ENCODE measurements at places on chromosomes 6 and 20.
A peak's percentile ranks its signal among the peaks of the same experiment; 100 is the strongest.

GRCh38 chr20:39903806-39904465 lies 785.1 kb downstream of the MAFB start:
- DNase-seq = no peak

DNA sequence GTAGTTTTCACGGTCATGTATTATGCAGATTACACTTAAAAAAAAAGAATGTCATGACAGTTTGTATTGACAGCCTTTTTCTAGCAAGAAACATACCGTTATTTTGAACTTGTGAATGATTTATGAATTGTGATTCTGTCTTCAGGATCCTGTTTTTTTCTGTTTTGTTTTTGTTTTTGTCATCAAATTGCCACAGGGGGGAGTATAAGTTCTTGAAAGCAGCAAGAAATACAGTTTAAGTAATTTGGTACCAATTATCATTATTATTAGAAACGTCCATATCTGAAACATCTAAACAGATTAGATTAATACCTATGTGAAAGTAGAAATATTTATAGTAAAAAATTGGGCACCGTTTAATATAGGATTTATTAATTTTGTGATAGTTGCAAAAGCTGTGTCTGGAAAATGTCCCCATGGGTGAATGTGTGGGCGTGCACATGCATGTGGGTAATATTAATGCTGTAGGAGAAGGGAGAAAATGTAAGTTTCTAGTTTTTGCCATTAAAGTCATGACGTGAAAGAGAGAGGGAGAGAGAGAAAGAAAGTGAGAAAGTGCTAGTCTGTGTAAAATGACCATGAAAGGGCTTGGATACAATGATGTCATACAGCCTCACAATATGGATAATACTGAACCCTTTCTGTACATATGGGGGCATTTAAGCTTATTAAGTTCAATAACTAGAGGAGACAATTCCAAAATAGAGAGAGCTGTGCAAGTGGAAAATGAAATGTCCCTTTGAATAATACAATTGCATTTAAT lies 9.4 kb upstream of the CCN2 start:
- DNase-seq = no peak

- no peak for DNase-seq
Observed at GRCh38 chr20:34389206-34389953, 26.3 kb downstream of the ITCH start.

- DNase-seq = peak; percentile 95
Observed at GRCh38 chr6:88725111-88725975, 238.1 kb downstream of the RNGTT start.

DNA sequence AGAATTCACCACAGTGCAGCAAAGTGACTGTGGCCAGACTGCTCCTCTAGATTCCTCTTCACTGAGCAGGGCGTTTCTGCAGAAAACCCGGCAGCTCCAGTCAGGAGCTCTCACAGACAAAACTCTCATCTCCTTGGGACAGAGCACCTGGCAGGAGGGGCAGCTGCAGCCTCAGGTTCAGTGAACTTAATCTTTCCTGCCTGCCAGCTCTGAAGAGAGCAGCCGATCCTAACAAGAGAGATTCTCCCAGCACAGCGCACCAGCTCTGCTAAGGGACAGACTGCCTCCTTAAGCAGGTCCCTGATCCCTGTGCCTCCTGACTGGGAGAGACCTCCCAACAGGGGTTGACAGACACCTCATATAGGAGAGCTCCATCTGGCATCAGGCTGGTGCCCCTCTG lies 1065.5 kb downstream of the GRIK2 start:
- no peak for DNase-seq

GRCh38 chr6:97207383-97207782 lies 75.6 kb downstream of the MMS22L start:
- no peak for DNase-seq

DNA sequence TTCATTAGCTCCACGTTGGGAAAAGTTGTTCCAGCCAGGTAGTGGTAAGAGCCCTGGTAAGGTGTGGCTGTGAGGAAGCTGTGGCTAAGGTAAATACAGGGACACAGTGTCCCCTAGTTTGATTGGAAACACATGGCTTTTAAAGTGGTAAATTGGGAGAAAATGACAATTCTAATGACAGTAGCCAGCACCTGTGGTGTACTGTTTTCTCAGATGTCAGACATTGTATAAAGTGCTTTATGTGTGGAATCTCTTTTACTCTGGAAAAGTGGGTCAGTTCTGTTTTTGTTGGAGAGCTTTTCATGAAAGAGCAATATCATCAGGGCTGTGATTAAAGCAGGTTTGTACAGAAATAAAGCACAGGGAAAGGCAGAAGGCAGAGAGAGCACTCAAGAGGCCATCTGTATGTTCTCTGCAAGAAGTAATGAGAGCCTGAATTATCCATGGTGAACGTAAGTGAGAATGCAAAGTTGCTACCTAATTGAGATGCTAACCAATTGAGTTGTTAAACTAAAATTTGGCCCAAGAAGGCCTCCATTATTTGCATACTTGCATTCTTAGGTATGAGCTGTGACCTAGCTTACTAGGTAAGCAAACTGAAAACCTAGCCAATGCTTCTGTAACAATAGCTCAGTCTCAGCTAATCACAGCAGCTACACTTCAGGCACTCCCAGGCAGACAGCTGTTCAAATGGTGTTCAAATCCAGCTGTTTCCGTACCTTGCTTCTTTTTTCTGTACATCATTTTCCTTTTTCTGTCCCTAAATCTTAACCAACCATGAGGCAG lies 28.2 kb downstream of the MRAP2 start:
- DNase-seq = no peak

DNA sequence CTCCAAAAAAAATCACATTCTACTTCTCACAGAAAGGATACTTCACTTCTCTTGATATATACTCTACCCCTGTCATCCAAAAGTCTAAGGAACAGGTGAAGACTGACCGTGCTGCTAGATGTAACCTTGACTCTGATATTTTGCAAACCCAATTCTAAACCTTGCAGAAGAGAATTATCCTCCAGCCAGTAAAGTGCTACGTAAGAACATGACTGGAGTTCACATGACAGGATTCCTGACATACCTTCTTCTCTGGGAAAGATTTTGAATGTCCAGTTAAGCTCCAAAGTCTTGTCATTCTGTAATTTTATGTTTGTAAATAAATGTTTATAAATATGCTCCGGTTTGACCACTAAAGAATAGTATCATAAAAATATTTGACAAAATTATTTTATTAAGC lies 35.8 kb downstream of the BTBD9 start:
- DNase-seq = peak; percentile 75
